ENCODE measurements at places on chromosomes 4 and X.

GRCh38 chr4:15899511-15899910, 39.0 kb downstream of the FGFBP1 start:
- DNase-seq = no peak

DNA sequence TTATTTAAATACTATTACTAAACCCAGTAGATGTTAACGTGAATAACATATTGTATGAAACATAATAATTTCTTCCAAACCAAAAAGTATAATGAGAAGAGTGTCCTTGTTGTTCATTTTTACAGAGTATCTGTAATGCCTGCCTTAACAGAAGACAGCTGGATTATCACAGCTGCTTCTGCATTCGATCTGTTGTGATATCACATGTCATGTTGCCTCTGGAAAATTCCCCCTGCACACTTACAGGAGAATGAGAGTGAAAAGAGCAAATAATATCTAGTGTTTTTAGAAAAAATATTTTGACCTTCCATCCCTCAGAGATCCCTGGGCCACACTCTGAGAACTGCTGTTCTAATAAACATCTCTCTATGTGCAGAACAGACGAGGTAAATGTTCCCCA, 240.1 kb upstream of the NOCT start:
- no peak for DNase-seq

DNA sequence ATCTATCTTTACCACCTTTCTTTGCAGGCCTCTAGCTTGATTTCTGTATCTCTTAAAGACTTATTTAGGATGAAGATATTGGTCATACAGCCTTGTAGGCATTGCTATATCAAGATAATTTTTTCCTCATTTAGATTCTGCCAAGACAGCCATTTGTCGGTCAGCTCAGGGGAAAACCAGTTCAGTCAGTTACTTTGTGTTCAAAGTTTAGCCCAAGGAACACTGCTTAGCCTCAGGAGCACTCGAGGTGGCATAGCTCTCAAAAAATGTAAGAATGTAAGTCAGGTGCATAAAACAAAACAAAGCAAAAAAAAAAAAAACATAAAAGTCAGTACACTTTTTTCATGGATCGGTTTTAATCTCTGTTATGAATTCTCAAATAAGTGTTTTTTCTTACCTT, 43.4 kb downstream of the NRK start:
- DNase-seq = no peak

DNA sequence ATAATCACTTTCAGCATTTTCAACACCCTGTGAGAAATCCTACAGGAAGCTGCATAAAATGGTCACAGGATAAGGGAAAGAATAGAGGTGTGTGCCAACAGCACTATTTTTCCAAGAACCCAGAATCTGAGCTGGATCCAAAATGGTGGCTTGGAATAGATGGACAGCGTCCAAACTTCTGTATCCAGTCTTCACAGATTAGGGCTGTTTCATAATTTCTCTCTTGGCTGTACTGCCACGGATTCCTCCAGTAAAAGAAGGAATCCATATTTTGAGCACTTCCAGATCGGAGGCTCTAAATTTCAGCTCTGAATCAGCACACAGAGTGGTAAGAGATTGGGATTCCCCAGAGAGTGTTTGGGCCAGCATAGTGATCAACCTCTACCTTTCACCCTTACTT, 12.2 kb downstream of the MAOB start:
- DNase-seq = no peak

- no peak for DNase-seq
Measured at GRCh38 chrX:8760021-8760420, 28.1 kb upstream of the ANOS1 start.

DNA sequence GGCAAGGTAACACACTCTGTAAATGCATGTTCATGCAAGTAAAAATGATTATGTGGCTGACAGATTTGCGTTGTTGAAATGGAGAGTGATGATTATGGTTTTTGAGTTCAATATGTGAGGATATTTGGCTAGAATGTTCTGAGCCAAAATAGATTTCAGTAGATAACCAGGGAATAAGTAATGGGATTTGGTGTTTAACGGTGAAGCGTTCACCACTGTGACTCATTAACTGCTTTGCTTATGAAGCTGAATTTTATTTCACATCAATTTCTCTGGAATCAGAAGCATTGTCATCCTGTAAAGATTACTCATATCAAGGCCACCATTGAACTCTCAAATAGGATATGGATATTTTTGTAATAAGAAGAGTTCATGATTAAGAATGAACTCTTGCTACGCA, 11.7 kb downstream of the AFP start:
- DNase-seq = no peak

- no peak for DNase-seq
Measured at GRCh38 chr4:83125738-83126141, 11.2 kb upstream of the PLAC8 start.

DNA sequence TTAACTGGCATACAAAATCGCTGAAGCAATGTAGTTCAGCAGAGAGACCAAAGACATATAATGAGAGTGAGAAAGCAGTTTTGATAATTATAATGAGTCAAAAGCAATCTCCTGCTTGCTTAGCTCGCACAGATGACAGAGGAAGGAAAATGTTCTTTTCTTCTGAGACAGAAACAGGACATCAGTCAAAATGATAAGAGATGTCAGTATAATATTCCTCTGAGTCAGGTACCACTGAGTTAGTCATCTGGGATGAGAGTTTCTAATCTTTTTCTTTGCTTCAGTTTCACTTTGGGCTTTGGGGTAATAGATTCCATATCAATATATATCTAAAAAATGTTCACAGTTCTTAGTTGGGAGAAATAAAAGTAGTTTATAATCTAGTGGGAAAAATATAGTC, 387.2 kb downstream of the PCDH7 start:
- no peak for DNase-seq

- no peak for DNase-seq
Measured at GRCh38 chr4:143183513-143184216, 1.1 kb upstream of the USP38 start.

DNA sequence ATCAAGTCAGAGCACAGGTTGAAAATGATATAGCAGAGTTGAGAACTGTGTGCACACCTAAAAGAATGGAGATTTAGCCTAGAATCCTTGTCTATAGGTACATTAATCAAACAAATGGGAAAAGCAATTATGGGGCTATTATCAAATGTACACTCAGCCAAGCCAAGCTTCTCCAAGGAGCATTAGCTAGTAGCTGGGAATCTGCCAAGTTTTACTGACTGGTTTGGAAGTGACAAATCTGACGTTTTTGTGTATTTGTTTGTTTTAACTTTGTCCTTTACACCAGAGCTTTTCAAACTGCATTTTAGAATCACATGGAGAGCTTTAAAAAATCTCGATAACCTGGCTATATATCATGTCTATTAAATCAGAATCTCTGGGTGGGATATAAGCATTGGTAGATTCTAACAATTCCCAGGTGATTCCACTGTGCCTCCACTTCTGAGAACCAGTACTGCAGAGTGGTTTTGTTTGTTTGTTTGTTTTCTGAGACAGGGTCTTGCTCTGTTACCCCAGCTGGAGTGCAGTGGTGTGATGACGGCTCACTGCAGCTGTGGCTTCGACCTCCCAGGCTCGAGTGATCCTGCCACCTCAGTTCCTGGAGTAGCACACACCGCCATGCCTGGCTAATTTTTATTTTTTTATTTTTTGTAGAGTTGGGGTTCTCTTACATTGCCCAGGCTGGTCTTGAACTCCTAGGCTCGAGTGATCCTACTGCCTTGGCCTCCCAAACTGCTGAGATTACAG, 279.8 kb downstream of the UNC5C start:
- peak; percentile 54 for DNase-seq

- no peak for DNase-seq
Measured at GRCh38 chr4:75432683-75433082, 81.5 kb downstream of the RCHY1 start.

DNA sequence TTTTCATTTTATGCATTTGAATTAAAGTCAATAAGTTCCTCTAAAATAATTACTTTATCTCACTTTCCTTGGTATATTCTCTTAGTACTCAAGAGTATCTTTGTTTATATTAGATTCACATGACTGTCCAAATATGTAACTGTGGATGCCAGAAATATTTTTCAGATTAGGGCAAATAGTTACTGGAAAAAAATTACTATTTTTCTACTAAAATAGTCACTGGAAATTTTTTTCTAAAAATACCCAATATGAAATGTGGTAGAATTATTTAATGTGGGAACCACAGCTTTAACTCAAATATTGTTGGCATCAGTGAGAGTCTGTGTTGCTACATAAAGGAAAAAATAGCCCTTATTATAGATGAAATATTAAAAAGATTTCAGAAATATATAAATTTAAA, 70.4 kb upstream of the NMU start:
- no peak for DNase-seq

GRCh38 chrX:151694661-151695582, at the start of gene PRRG3:
Gene PRRG3, plus strand, starts transcription at chrX:151695458. Its CDS starts 3,357 bp downstream, at chrX:151698815.
- no peak for DNase-seq

DNA sequence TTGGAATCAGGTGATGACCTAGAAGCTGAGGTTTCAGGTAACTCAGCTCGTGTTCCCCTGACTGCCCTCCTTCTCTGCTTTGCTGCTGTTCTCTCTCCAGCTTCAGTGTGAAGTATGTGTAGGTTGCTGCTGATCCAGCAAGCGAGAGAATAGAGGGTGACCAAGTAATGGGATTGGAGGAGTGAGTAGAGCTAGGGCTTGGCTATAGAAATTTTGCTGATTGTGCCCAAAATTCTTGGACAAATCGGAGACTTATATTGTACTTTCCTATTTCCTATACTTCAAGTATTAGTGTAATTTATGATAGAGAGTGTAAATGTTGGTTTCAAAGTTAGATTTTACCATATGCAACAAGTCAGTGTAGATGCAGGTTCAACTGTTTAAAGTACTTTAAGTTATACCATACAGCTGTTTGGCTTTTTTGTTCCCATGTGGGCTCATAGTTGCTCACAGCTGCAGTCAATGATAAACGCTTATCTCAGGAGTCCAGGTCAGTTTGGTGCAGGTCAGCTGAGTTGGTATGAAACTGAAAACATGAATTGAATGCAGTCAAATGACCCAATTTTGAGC, 48.0 kb downstream of the RAPGEF2 start:
- DNase-seq = no peak

- DNase-seq = no peak
Measured at GRCh38 chrX:13667919-13668318, 15.0 kb downstream of the TCEANC start.

DNA sequence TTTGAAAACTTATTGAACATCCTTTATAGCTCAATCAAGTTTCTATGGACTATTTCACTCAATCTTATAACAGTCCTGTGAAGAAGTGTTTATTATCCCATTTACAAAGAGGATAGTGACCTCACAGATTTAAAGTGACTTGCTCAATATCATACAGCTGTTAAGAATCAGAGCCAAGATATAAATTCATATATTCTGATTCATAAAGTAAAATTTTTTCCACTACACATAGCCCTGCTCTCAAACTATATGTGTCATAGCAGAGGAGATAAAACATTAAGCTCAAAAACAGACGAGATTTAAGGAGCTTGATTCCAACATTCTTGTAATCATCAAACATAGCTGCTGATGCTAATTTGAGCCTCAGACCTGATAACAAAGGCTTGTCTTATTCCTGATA, 226.8 kb downstream of the CAMK2D start:
- DNase-seq = no peak

DNA sequence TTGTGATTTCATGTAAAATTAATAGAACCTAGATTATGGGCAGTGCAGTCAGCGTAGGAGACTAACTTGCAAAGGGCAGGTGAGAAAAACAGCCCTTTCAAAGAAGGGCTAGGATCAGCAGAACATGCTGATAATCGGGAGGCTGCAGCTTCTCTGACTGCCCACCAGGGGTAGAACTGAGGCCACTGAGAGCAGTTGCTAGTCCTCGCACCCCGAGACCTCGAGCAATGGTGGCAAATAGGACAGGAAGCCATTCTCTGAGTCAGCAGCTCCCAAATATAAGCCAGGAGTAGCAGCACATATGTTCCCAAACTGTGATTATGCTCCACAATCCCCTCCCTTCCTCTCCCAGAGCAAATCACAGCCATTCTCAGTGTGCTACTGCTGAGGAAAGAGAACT, 186.5 kb downstream of the MSL3 start:
- peak; percentile 37 for DNase-seq

GRCh38 chrX:122641826-122642225, 542.3 kb upstream of the GRIA3 start:
- no peak for DNase-seq

DNA sequence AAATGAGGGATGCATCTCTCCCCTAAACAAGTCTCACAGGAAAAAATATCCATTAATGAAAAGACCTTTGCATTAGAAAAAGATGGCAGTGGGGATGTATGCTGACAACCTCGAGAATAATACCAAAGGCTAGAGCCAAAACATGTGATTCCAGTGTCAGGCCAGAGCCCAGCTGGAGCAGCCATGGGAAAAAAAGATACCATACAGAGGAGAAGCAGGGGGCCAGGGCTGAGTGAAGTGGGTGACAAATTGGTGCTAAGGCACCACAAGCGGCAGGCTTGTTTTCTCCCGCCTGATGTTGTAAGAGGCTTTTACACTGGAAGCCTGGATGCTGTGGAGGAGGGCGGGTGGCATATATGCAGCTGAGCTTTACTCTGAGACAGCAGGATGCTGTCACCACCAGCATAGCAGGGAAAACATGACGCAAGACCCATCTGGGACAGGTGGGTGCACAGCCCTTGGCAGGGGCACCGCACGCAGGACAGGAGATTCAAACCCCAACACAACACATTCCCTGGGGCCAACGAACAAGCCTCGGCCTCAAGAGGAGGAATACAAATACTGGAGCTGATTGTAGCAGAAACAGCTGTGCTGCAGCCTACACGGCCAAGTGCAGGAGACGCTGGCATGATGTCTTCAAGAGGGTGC, 91.9 kb downstream of the TSPAN5 start:
- DNase-seq = no peak

DNA sequence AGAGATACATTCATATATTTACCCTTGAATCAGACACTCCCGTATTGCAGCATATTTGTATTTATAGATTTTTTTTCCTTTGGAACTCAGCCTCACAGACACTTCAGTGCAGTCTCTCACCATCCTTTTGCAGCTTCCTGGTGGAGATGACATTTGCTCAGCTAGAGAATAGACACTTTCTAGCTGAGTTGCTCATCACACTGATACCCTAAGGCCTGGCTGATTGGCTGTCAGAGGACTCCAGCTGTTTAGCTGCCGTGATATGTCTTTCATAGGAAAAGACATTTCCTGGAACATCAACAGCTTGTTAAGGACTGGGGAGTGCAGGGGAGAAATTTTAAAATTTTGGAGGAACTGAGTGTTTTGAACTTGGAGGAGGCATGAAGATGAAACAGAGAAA, 429.6 kb downstream of the SMARCA1 start:
- DNase-seq = no peak

GRCh38 chrX:19805046-19805690, 82.2 kb downstream of the SH3KBP1 start:
- DNase-seq = no peak

GRCh38 chrX:148600131-148600530, 99.7 kb downstream of the AFF2 start:
- no peak for DNase-seq

DNA sequence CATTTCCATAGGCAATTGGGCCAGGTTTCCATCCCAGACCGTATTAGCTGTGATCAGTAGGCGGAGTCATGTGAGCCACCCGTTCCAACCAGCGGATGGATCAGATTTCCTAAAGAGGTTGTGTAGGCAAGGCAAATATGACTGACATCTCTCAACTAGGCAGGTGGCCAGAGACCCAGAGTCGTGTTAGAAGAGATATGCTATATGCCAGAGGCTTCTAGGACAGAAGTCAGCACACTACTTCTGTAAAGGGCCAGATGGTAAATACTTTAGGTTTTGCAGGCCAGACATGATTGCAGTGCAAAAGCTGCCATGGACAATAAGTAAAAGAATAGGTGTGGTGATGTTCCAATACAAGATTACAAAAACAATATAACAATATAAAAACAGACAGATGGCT, 788.4 kb downstream of the RPA4 start:
- peak; percentile 96 for DNase-seq

- DNase-seq = no peak
Measured at GRCh38 chrX:48681539-48682183, 1.9 kb upstream of the WAS start.
